Left renal pelvis (tissue), 4 donors: ENCODE measurements at places on chromosomes 16 and 17.

DNA sequence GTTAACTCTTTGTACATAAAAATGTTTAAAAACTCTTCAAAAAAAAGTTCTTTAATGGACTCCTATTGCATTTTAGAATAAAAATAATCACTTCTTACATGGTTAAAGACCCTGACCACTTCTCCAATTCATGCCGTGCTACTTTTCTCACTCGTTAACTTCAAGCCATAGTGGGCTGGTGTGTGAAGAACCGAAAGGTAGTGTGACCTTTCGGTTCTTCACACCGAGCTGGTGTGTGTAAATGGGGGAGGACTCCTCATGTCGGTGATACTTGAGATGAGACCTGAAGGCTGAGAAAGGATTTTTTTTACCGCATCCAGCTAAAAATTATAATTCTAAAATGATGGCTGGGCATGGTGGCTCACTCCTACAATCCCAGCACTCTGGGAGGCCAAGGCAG lies 22.1 kb downstream of the RFFL start:
- no peak for DNase-seq

GRCh38 chr17:57130708-57131461 lies 45.8 kb downstream of the AKAP1 start:
- peak; percentile 38 for DNase-seq

GRCh38 chr16:6946802-6947201 lies 385.8 kb upstream of the RBFOX1 start:
- no peak for DNase-seq

GRCh38 chr17:5667871-5668270 lies 83.6 kb upstream of the NLRP1 start:
- DNase-seq, result no peak

- DNase-seq, result no peak
Observed at GRCh38 chr17:7859028-7859427, 1.2 kb downstream of the CYB5D1 start.

- no peak for DNase-seq
Observed at GRCh38 chr16:12819126-12820117, 15.7 kb upstream of the CPPED1 start.

DNA sequence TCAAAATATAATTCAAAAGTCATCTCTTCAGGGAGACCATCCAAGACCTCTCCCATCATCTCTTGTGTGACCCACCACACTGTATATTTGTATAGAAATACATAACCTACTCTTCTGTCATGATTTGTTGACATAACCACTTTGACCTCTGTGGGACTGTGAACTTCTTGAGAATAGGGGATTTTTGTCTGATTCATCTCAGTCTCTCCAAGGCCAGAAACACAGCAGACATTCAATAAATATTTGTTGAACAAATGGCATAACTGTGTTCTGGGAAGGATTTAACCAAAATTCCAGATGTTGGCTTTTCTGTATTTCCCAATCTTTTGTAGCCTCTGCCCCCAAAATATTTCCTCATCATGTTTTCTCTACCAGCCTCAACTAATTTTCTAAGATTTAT lies 169.7 kb downstream of the CDH11 start:
- DNase-seq, result no peak

GRCh38 chr16:1493746-1494094 lies 560 bp downstream of the TELO2 start:
- DNase-seq, result no peak

DNA sequence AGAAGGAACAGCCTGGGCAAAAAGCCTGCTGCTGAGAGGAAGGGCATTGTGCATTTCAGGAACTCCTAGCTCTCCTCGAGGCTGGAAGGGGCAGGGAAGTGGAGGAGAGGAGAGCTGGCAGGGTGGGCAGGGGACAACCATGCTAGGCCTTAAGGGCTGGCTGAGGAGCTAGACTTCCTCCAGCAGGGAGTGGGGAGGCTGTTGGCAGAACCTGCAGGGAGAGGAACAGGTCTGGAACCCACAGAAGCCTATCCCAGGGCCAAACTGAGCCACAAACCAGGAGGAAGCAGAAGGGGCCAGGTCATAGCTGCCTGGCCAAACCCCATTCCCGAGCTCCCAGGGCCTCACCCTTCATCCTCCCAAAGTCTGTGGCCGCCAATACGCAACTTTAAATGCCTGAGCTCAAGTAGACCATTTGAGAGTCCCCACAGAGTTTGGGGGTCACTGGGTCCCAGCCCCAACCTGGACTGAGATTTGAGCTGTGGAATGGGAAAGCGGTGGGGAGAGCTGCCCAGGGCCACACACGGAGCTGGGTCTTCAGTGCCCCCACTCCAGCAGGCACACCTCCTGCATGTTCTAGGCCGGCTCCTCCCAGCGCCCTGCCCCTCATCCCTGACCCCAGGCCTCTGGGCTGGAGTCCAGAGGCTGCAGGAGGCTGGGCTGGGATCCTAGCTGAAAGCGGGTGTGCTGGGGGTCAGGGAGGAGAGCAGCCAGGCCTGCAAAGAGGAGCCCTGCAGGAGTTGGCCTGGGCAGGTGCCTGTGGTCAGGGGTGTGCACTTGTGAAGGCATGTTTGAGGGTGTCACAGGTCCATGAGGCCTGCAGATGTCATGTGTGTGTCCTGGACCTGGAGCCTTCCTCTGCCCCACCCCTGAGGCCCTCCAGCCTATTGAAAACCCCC lies 4.5 kb downstream of the CDH5 start:
- no peak for DNase-seq

DNA sequence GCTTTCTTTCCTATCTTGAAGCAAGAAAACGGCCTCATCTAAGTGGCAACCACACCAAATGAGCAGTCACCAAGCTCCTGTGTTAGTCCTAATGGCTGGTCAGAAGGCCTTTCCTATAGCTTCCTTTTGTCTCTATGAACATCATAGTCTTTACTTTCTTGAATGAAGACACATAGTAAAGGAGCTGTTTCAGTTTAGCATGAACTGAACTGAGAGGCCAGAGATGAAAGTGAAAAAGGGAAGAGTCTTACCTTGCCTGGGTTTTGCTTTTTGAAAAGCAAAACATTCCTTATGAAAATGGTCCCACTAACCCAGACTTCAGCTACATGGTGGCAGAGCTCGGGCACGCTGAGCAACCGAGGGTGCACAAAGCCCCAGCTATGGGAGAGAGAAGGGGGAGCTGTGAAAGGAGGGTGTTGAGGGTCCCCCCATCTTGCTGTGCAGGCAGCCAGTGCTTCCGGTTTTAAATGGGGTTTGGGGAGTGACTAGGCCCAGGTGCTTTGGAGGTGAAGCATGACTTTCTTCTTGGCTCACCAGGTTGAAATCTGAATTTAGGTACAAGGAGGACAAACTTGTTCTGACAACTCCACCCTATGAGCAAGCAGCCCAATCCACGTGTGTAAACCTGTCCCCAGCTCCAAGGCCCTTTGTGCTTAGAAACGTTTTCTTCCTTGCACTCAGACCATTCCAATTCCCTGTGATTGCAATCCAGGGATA lies 9.1 kb upstream of the PSMC3IP start:
- DNase-seq, result no peak

- no peak for DNase-seq
Observed at GRCh38 chr16:1117176-1117900, 21.3 kb upstream of the C1QTNF8 start.

- DNase-seq, result peak; percentile 79
Observed at GRCh38 chr17:82592767-82593589, 55.3 kb downstream of the WDR45B start.

GRCh38 chr16:7268182-7268581 lies 64.5 kb upstream of the RBFOX1 start:
- DNase-seq, result peak; percentile 14

DNA sequence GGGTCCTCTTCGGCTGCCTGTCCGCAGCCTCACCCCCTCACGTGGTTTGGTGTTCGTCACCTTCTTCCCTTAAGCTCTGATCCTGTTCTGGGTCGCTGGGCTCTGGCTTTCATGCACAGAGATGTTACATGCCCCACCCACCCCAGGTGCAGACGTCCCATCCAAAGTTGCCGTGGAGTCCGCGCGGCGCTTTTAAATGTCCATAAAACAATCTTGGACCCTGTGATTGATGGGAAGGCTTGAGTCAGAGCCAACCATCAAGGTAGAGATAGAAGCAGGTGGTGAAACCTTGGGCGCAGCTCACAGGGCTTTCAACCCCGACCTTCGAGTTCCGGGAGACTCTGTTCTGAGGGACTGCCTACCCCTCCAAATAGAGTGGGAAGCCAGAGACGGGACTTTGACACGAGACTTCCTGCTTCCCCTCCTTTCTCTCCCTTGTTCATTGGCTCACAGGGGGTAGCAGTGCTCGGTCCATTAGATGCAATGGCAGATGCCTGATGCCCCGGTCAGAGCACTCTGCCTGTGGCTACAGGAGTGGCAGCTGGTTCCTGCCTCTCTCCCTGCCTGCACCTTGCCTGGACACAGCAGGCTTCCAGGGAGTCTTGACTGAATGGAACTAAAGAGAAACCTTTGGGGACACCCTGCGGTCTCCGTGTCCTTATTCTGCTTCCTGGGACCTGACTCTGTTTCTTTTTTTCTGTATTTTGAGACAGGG lies 4.0 kb downstream of the ENGASE start:
- no peak for DNase-seq

GRCh38 chr17:3983606-3984484 lies 19.6 kb upstream of the ATP2A3 start:
- no peak for DNase-seq

DNA sequence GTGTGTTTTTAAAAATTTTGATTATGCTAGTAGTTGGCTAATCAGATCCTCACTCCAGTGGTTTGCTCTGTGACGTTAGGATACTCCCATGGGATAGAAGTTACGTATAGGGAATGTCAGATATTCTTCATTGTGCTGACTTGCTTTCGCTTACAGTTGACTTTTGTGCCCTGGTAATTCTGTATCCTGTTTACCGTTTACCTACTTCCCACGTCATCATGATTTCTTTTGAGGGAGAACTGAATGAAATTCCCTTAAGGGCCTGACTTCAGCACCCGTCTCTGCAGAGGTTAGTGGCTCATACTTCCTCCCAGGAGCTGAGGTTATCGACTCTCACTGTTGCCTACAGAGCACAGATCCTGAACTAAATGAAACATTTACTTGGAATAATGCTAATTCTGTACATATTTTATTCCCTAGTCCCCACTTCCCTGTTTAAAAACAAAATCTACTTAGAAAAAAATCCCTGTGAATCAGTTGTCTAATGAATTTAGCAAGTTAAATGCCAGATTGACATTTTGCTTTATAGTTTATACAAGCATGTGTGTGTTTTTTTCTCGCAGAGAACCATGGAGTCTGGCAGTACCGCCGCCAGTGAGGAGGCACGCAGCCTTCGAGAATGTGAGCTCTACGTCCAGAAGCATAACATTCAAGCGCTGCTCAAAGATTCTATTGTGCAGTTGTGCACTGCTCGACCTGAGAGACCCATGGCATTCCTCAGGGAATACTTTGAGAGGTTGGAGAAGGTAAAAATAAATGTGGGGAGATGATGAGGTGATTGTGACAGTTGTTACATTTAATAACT lies 2.8 kb downstream of the PRKAR1A start:
- DNase-seq, result no peak

DNA sequence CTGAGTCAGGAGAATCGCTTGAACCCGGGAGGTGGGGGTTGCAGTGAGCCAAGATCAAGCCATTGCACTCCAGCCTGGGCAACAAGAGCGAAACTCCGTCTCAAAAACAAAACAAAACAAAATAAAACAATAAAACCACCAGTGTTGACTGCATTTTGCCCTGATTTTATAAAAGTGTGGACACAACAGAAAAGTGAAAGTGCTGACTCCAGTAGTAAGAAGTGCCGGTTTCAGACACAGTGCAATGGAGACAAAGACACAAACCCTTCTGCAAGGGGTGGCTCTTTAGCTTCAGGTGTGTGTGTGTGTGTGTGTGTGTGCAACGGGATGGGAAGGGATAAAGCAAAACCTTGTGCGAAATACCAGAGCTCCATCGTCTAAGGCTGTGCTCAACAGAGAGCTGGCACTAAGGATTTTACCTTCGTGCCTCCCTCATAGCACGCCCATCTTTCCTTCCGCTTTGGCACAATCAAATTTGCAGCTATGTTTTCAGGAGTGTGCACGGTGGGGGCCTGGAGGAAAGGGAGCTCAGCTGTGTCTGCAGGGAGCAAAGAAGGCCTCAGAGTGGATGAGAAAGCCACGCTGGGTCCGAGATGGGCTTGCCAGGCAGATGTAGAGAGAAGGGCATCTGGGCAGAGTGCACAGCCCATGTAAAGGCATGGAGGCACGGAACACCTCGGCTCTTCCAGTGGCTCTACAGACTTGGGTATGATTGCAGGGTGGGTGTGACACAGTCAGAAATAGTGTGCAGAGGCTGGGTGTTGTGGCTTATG lies 15.5 kb downstream of the MXRA7 start:
- DNase-seq, result no peak

DNA sequence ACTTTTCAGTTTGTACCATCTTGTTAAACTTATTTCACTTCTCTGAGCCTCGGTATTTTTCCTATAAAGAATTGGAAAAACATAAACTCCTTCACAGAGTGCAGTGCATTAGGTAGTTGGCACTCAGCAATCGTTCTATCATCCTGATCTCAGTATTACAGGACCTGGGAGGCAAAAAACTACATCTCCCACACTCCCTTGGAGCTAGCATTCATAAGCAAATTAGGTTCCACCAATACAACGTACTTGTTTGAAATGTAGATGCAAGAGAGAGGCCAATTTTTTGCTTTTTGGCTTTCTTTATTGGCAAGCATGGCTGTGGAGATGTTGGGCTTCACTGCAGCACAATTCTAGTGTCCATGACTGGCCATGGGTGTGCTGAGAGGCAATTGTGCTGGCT lies 285.2 kb downstream of the CA10 start:
- no peak for DNase-seq

DNA sequence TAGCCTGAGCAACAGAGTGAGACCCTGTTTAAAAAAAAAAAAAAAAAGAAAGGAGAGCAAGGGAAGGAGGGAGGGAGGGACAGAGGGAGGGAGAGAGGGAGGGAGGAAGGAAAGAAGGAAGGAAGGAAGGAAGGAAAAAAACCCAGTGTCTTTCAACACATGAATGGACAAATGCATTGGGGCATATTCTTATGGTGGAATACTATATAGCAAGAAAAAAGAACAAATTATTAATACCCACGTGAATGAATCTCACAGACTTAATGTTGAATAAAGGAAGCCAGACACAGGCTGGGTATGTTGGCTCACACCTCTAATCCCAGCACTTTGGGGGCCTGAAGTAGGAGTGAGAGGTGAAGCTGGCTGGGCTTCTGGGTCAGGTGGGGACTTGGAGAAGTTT lies 20.3 kb downstream of the RAPGEFL1 start:
- no peak for DNase-seq

- DNase-seq, result no peak
Observed at GRCh38 chr17:73278465-73279453, 17.1 kb upstream of the CPSF4L start.

- no peak for DNase-seq
Observed at GRCh38 chr16:25065899-25066298, 45.6 kb upstream of the LCMT1 start.

DNA sequence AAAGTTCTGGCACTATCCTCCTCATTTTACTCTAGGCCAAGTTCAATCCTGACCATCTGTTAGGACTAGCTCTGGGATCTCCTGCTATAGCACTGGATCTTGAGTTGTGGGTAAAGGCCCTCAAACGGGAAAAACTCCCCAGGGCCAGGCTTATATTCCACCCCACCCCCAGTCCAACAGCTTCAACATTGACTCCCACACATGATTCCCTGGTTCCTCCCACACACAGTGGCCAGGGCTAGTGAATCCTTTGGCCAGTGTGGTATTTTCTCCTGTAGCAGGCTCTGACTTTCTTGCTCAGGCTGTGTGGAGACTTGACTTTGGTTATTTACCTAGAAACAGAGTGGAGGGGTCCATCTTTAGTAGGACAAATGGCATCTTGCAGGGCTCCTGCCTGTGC lies 10.3 kb upstream of the AKAP10 start:
- DNase-seq, result no peak

GRCh38 chr17:46205975-46206374 lies 12.7 kb upstream of the KANSL1 start:
- no peak for DNase-seq
